ENCODE measurements at places on chromosomes 1 and 21.

DNA sequence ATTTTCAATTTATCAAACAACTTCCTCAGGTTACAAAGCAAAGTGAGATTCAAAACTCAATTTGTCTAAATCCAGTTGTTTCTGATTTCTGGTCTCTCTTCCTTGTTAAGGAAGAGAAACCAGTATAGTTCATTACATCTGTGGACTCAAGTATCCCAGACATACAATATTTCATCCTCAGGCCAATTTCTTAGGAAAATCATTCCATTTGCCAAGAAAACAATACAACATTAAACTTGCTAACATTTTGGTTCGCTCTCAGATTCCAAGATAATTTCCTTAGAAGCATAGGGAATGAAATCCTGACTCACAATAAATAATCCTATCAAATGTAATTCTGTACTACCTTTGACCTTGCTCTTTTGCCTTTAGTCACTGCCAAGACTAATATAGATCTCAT, 11.2 kb upstream of the TTLL7 start:
- no peak for DNase-seq

GRCh38 chr1:186531561-186532165, 70.7 kb upstream of the PDC start:
- peak; percentile 6 for DNase-seq

DNA sequence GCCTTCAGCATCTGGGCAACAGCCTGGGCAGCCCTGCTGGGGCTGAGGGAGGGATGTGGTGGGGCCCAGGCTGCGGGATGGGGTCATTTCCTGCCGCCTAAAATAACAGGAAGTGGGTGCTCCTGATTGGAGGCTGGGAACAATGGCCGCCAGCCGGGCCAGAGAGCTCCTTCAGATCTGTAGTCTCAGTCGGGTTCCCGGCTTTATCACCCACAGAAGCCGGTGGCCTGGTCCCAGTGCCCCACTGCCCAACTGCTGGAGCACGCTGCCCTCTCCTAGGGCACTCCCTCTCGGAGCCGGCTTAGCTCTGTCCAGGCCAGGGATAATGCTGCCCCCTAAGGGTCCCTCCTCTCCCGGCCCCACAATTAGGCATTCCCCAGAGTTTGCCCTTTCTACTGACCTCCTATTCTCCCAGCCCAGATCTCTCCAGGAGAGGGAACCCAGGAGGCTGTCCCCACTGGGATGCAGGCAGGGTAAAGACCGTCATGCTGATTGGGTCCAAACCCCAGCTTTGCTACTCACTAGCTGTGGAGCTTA, 5.1 kb downstream of the MAP7D1 start:
- peak; percentile 64 for DNase-seq

- DNase-seq = no peak
Observed at GRCh38 chr1:184164536-184164935, 113.0 kb downstream of the TSEN15 start.

- DNase-seq = no peak
Observed at GRCh38 chr1:4308806-4309205, 345.6 kb upstream of the AJAP1 start.

GRCh38 chr1:200471739-200472138, 61.9 kb upstream of the ZNF281 start:
- no peak for DNase-seq

GRCh38 chr1:211517006-211517405, 25.0 kb upstream of the RD3 start:
- DNase-seq = no peak
